ENCODE measurements at places on chromosomes 4 and X.

DNA sequence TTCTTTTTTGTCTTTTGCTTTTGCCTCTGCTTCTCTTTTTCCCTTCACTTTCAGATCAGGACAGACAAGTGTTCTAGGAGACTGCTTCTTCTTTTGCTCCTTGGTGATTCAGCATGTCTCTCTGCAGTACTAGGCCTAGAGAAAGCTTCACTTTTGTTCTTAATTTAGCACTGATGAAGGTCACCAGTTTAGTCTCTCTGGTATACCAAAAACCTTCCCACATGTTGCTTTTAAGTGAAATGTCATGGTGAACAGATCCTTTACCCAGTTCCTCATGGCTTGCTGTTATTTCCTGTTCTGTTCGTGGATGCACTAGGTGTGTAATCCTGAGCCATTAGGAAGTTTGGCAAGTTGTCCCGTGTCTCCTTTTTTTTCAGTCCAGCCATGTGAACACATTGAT lies 53.3 kb downstream of the NBDY start:
- no peak for DNase-seq

DNA sequence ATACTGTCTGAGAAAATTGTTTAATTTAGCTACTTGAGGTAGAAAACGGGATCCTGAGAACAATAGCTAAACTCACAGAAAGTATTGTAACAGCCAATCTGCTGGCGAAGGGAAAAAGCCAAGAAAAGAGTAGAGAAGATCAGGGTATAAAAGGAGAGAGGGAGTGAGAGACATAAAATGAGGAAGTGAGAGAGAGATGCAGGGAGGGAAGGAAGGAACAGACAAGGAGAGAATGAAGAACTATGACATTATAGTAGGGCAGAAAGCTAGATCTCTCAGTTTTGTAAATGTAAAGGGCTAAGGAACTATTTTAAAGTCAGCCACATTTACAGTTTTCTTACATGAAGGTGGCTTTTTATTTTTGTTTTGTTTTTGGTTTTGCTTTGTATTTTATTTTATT lies 1.6 kb upstream of the GIMD1 start:
- DNase-seq: peak; percentile 51

GRCh38 chr4:137748616-137749015 lies 216.3 kb upstream of the PCDH18 start:
- no peak for DNase-seq

- no peak for DNase-seq
Observed at GRCh38 chr4:156999175-156999517, 27.5 kb upstream of the PDGFC start.

DNA sequence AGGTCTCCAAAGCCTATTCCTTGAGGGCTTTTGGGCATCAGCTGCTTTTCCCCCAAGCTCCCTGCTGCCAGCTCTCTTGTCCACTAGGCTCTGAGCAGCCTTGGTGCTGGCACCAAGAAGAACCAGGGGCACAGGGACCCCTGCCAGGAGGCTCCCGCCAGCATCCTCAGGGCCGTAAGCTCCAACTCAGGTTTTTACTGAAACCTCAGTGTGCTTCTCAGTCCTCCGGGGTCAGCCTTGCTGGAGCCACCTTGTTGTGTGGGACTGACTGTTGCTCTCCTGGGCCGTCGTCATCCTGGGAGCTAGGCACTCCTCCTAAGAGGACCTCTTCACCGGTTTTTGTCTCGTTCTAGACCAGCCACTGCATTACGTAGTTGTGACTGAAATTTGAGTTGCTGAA lies 38.9 kb downstream of the NOP14 start:
- DNase-seq: no peak

- DNase-seq: no peak
Observed at GRCh38 chr4:113955948-113956347, 23.5 kb downstream of the ARSJ start.

DNA sequence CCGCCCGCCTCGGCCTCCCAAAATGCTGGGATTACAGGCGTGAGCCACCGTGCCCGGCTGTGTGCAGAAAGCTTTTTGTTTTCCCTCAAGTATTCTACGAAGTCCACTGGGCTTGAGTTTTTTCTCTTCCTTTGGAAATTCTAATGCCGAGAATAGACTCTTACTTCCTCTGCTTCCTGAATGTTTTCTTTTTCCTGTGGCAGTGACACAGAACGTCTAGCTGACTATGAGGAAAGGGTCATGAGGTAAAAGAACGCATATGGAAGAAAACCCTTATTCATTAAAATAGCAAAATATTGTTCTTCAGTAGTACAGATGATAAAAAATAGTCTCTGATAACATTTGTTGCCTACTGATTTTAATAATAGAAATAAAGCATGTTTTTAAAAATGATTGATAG lies 4.9 kb upstream of the SLC25A4 start:
- no peak for DNase-seq

DNA sequence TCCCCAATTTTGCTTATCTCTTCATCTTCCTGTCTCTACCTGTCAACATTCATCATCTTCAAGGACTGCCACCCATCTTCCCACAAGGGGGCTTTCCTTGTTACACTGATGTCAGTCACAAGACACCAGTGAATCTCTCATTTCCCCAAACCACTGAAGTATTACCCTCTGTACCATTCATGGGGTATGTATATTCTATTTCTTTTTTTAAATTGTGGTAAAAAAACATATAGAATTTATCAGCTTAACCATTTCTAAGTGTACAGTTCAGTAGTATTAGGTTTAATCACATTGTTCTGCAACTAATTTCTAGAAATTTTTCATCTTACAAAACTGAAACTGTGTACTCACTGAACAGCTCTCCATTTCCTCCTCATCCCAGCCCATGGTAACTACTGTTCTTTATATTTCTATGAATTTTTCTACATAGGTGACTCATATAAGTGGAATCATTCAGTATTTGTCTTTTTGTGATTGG lies 98.6 kb downstream of the LARP7 start:
- no peak for DNase-seq

DNA sequence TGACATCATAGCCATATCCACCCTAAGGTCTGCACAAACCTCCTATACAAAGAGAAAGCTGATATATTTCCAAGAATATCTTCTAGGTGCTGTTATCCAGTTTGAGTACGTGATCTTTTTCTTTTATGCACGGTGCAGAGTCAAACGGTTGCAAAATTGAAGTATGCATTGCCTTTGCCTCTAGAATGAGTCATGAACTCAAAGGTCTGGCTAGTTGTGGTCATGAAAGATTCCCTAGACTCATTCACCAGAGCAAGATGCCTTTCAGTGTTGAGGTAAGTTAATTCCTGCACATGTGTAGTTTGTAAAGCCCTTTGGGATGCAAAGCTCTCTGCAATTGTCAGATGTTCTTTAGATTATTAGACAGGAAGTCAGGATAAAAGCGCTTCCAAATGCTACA lies 704.4 kb downstream of the PCDH19 start:
- DNase-seq: no peak

GRCh38 chr4:66577922-66578321 lies 907.6 kb upstream of the EPHA5 start:
- DNase-seq: no peak

- no peak for DNase-seq
Observed at GRCh38 chr4:5120468-5120867, 69.2 kb downstream of the STK32B start.

DNA sequence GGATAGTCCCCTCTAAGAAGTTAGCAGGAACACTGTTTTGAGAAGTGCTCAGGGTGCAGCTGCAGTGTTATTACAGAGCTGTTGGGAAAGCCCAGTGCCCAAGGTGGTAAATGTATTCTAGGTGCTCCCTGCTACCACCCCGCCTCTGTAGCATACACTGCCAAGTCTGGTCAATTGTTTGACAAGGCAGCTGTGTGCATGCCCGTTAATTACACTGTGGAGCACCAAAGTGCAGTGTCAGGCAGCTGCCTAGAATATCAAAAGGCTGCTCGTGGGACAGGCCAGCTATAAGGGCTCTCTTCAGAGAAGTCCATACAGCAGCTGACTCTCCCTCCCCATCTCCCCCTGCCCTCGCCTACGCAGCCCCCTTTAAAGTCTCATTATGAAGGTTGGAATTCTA lies 99.9 kb upstream of the KLHL13 start:
- no peak for DNase-seq

DNA sequence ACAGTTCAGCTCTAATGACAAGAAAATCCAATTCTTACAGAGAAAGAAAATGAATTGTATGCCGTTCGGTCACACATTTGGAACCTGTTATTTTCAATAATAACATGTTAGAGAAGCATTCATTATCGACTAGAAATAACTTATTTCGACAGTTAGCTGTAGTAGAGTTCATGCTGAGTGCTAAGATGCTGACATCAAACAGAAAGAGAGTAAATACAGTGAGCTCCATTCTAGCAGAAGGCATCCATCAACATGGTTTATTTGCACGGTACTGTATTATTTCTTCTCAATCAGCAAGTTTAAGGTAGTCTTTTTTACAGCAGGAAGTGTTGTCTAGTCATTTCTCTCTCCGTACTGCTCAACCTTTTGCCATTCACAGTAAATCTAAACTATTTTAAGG lies 732.1 kb downstream of the STIM2 start:
- DNase-seq: no peak

DNA sequence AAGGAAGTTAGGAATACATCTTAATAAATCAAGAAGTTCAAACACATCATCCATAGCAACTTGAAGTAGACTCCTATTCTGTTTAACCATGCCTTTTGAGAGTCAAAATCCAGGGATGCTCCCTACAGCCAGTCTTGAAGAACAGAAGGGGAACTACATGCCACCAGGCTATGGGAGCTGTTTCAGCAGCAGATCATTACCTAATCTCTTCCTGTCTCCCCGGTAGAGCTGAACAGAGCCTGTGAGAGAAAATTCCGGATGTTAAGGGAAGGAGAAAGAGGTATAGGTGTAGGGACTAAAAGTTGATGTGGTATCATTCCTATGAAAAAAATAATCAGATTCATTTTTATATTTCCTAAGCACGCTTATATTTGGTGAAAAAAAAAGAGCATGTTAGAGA lies 352.2 kb downstream of the SPRY1 start:
- no peak for DNase-seq

- no peak for DNase-seq
Observed at GRCh38 chr4:7678318-7678852, 243.7 kb upstream of the PSAPL1 start.

DNA sequence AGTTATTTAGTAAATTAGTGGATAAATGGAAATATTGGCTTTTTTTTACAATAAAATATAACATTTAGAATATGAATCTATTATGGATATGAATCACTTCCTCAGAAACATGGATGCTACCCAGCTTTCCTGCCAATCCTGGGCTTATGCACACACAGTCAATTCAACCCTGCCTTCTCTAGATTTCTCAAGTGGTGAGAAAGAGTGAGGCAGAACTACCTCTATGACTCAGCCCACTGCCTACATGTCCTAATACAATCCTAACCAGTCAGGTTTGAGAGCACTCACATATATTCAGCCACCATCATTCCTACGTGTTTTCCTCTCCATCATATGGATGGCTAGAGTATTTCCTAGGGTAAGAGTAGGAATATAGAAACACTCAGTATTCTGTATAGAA lies 91.1 kb upstream of the ANKRD50 start:
- DNase-seq: no peak

DNA sequence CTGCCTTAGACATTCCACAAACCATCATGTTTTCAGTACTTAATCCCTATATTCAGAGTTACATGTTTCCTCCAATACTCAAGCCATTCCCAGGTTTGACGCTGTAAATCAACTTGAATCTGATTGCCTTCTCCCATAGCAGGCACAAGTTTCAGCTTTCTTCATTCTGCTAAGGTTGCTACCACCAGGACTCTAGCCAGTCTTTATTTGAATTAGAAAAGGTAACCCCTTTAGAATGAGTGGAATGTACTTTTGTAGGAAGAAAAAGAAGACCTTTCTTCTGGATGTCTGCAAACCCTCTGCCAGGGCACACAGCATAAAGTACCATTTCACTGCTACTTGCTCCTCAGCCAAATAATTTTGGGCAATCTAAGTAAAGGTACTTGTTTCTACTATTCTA lies 10.7 kb upstream of the RBMXL3 start:
- no peak for DNase-seq

- DNase-seq: no peak
Observed at GRCh38 chrX:63784902-63785707, at the start of gene ARHGEF9. Gene ARHGEF9 (minus strand): TSS chrX:63785214. CDS start chrX:63785145, 69 bp downstream.

DNA sequence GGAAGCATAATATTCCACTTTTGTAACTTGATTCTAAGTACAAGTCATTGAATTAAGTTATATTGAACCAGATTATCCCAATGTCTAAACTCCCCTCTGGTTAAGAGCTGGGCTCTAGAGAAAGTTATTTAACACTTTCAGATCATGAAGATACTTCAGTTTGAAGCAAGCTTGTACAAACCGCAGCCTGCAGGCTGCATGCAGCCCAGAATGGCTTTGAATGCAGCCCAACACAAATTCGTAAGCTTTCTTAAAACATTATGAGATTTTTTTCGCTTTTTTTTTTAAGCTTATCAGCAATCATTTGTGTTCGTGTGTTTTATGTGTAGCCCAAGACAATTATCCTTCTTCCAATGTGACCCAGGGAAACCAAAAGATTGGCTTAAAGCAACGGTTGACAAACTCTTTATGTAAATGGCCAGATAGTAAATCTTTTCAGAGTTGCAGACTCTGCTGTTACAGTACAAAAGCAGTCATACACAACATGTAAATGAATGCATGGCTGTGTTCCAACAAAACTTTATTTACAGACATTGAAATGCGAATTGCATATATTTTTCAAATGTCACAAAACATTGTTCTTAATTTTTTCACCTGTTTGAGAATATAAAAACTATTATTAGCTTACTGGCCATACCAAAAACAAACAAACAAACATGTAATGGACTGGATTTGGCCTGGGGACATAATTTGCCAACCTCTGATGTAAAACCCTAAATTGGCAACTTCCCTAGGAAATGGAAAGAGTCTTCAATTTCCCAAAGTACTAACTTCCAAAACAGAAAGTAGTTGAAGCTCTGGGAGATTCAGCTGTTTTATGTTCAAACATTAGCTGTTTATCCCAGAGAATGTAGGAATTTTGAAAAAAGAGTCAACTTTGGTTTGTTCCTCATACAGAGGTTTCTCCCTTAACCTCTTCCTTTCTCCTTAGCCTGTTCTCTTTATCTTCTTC lies 201.1 kb upstream of the MBNL3 start:
- no peak for DNase-seq

DNA sequence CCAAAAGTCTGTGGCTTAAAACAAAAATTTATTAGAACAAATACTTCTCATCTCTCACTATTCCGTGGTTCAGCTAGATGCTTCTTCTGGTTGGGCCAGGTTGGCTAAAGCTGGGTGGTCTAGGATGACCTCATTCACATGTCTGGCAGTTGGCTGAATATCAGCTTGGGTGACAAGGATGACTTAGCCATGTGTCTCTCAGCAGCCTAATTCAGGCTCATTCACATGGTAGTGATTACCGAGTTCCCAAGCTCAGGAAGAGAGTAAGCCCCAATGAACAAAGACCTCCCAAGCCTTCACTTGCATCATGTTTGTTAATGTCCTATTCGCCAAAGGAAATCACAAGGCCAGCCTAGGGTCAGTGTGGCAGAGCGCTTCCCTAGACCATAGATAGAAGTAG lies 119.4 kb downstream of the FANCB start:
- DNase-seq: no peak

GRCh38 chr4:71476240-71476639 lies 137.4 kb downstream of the SLC4A4 start:
- DNase-seq: no peak

- no peak for DNase-seq
Observed at GRCh38 chr4:40845154-40845835, 95.5 kb downstream of the NSUN7 start.

Measured in AML-193 (cell line).